ENCODE measurements at places on chromosomes 13 and 19.
A peak's percentile ranks its signal among the peaks of the same experiment; 100 is the strongest.

GRCh38 chr19:41877916-41878905 is 1.1 kb downstream of the CD79A start:
- no peak for DNase-seq

DNA sequence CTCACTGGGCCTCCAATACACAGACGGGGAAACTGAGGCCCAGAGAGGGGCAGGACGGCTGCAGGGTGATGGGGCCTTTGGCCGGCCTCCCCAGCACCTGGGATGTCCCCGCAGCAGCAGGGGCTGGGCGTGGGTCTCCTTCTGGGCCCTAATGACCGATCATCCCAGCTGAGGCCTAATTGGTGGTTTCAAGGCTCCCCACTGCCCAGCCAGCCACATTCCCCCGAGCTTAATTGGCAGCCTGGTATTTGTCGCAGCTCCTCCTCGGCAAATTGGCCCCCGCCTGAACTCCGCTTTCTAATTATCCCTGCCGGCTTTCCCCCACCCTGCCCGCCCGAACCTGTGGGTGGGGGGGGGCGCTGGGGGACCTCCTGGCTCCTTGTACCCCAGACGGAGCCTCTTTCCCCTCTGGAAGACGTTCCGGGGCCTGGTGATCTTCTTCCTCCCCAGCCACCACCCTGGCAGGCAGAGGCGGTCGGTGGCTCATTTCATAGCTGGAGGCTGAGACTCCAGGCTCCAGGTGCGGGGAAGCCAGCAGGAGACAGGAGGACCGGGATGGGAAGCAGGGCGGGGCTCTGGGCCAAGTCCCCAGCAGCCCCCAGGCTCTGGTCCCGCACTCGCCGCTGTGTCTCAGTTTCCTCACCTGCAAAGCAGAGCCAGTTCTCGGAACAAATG is 27.2 kb upstream of the WDR18 start:
- DNase-seq = no peak

DNA sequence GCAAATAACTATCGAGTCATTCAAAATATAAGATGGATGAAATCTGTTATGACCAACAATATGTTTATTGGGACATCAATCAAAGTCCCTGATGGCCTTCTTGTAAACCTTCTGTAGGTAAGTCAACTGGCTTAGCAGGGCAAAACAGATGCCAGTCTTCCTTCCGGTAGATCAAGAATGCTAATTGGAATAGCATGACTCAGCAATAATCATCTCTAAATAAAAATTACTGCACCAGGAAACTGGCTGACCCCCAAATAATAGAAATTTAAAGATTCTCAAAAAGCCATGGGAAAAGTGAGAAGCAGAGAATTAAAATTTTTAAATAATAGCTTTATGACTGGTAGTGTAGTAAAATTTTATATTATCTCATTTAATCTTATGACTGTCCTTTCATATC is 1005.4 kb downstream of the OLFM4 start:
- no peak for DNase-seq

- no peak for DNase-seq
Observed at GRCh38 chr19:42111384-42111783, 20.9 kb downstream of the POU2F2 start.

DNA sequence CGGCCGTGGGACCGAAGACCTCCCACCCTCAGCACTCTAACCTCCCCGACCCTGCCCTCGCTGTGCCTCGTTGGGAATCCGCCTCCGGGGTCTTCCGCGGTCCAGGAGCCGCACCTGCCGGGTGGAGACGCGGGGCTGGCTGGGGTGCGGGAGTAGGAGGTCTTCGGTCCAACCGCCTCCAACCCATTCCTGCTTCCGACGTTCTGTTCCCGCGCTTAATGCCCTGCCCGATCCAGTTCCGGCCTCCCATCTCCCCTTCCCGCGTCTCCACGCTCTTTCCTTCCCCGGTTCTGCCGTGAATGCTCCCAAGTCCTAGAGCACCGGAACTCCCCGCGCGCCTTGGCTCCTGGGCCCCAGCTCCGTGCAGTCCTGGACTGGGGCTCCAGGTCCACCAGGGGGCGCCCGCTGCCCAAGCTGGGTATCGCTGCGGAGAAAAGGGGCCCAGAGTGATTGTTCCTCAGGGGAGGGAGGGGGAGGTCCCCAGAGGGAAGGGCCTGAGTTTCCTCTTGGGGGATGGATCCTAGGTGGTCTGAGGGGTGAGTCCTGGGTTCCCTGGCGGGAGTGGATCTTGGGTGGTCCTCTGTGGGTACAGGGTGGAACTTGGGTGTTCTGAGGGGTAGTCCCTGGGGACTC is 14.1 kb upstream of the TNFSF9 start:
- peak; percentile 9 for DNase-seq

DNA sequence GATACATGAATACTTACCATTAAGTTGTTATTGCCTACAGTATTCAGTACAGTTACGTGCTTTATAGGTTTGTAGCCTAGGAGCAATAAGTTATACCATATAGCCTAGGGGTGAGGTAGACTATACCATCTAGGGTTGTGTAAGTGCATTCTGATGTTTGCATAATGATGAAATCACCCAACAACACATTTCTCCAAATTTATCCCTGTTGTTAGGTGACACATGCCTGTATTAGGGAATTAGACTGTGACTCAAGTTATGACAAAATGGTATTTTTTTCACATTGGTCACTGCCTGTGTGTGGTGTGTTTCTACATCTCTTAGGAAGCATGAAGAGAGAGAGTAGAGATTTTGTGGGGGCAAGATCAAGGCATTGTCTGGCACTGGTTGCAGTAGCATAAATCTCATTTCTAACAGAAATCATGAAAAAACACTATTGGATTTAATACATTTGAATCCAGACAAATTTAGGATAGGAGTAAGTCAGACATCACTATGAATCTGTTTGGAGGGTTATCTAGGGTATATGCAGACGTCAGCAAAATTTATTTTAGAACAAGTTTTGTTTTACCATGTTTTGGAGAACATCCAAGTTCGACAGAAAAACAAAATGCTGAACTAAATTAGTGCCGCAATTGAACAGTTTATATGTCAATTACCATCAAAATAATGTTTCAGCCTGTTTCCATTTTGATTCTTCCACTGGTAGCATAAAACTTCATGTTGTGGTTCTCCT is 332.1 kb downstream of the LMO7 start:
- no peak for DNase-seq

GRCh38 chr13:44432650-44433049 is 59.0 kb downstream of the SERP2 start:
- no peak for DNase-seq

All from NCI-H1417 treated with DMSO at 0.1 percent for 48 hours (cell line).